Activated CD4-positive, alpha-beta T cell treated with anti-CD3 and anti-CD28 coated beads for 1 hour (primary cell): ENCODE measurements at places on chromosomes 7 and 10.

DNA sequence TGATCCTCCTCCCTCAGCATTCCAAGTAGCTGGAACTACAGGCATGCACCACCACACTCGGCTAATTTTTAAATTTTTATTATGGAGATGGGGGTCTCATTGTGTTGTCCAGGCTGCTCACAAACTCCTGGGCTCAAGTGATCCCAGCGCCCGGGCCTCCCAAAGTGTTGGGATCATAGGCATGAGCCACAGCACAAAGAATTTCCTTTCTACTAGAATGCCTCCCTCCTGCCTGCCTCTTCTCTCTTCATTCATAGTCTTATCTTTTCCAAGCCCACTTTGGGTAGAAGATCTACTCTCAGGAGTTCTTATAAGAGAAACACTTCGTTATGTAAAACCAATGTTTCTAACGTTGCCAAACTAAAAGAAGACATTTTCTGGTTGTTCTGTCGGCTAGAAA, 144.1 kb downstream of the LRRC4 start:
- DNase-seq: no peak

GRCh38 chr7:23346316-23346715, 47.2 kb downstream of the MALSU1 start:
- DNase-seq: no peak

DNA sequence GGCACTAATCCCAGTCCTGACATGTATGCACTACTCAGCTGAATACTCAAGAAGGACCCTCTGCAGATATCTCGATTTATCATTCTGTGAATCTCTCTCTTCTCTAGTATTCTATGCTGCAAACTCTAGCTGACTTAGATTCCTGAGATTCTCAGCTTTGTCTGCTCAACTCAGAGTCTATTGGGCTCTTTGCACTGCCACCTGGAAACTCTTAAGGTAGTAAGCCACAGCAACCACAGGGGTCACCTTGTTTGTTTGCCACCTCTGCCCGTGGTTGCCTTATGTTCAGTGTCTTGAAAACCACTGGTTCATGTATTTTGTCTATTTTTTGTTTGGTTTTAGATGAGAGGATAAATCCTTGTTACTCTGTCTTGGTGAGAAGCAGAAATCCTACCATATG, 72.9 kb downstream of the SP8 start:
- DNase-seq: no peak

GRCh38 chr7:149471289-149471953, 10.6 kb upstream of the ZNF777 start:
- DNase-seq: no peak

GRCh38 chr7:13953368-13953767, 36.1 kb downstream of the ETV1 start:
- DNase-seq: no peak

DNA sequence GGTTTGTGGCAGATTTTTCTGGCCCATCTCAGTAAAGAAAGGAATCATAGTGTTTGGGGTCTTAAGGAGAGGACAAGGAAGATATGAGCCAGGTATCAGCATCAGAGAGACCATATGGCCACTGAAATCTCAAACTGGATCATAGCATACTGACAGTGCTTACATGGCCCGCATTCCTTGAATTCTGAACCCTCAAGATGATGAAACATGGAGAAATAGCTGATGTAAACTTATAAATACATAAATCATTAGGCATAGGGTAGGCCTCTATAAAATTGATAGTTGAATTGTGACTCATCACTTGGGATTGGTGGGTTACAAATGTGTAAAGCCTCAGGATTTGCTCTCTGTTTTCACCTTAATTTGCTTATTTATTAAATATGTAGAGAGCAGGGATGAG, 688.5 kb downstream of the CNTNAP2 start:
- no peak for DNase-seq

GRCh38 chr10:113108194-113108835, 158.3 kb downstream of the TCF7L2 start:
- DNase-seq: no peak

GRCh38 chr7:13016036-13016581, 328.7 kb downstream of the ARL4A start:
- DNase-seq: no peak

DNA sequence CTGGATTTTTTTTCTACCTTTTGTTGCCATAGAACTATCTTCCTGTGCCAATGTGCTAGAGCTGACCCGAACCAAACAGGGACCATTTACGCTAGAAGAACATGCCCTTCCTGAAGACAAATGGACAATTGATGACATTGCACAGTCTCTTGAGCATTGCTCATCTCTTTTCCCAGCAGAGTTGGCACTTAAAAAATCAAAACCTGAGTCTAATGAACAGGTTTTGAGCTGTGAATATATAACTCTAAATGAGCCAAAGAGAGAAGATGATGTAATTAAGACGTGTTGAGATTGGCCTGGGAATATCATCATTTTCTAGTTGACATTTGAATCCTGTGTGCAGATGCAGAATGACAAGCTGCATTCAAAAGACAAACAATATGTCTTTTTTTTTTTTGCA, 37.1 kb downstream of the TRUB1 start:
- DNase-seq: no peak

DNA sequence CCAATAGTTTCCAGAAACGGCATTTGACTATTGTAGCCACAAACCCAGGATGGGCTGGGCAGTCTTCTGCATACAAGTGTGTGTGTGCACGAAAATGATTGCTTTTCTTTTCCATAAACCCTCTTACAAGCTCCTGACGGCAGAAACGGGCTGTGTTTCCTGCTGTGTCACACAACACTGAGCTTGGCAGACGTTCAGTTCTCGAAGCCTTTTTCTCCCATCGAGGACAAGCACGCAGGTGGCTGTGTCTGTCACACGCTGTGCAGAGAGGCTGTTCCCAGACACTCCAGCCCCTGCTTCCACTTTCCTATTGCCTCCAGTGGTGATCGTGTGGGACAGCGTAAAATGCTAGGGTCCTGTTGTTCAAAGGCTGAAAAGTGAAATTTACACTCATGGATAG, 32.1 kb downstream of the RBAK start:
- no peak for DNase-seq

DNA sequence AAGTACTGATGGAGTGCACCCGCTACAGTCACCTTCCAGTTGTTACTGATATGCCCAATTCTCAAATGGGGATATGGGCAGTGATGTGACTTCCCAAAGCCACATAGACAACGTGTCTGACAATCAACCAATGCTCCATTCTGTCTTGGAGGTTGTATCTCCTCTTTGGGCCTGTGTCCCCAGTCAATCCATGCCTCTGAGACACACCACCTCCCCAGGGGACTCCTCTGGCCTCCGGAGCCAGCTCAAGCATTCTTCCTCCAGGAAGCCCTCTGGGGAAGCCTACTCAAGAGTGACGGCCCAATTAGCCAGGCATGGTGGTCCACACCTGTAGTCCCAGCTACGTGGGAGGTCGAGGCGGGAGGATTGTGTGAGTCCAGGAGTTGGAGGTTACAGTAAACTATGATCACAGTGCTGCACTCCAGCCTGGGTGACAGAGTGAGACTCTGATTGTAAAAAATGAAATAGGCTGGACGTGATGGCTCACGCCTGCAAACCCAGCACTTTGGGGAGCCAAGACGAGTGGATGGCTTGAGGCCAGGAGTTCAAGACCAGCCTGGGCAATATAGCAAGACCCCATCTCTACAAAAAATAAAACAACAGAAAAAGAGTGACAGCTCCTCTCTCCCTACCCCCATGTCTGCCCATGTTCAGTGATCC, 99.5 kb upstream of the TNRC18 start:
- DNase-seq: peak; percentile 57

DNA sequence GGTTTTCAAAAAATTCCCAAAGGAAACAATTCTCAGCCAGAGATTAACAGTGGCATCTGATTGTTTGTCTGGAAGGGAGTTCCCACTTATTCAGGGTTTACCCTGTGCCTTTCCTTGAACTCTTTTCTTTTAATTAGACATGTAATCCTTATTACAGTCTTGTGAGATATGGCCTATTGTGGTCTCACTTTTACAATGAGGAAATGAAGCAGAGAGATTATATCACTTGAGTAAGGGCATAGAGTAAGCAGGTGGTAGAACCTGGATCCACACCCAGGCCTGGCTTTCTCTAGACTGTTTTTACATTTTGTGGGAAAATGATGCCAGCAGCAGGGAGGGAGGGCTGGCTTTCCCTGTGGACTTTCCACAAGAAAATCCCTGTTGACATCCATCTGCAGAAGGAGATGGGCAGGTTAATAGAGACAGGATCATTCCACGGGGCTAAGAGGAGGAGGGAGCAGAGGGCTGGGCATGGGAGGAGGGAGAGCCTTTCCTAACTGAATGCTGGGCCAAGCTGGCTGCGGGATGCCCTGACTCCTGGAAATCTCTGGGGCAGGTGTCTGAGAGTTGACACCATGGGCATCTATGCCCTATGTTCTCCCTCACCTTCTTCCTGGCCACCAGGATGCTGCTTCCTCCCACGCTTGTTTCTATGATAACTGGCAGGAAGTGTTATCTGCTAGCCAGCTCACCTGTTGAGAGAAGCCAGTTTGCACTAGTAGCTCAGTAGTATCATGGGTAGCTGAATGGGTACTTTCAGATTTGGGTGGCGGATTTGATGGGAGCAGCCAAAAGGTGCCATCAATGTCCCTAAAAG, 28.7 kb upstream of the ARHGAP22 start:
- no peak for DNase-seq

DNA sequence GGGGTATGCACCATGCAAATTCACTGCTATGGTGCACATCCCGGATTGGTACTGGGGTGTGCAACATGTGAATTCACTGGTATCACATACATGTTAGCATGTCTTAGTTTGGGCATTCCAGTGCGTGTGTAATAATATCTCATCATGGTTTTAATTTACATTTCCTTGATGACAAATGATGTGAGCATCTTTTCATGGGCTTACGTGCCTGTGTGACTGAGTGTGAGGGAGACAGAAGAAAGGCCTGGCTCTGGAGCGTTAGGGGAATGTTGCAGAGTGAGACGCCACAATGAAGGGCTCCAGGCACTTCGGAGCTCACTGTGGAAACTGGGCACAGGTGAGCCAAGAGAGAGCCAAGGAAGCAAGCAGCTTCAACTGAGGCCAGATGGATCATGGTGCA, 162.6 kb downstream of the UBE2H start:
- DNase-seq: no peak

DNA sequence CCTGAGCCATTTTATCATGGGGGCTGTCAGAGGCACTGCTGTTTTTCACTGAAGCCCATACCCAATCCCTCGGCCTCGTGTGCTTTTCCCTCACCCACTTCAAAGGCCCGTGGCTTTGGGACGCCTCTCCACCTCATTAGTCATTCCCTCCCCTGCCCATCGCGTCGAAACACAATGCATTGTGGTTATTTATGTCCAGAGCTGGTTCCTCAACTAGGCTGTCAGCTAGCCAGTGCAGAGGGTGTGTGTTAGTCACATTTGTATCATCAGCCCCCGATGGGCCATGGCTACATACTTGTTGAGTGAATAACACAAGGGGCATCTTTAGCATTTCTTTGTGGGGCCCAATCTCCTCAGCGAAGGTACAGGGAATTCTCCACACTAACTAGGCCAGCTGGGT, 3.8 kb upstream of the CRCP start:
- no peak for DNase-seq

DNA sequence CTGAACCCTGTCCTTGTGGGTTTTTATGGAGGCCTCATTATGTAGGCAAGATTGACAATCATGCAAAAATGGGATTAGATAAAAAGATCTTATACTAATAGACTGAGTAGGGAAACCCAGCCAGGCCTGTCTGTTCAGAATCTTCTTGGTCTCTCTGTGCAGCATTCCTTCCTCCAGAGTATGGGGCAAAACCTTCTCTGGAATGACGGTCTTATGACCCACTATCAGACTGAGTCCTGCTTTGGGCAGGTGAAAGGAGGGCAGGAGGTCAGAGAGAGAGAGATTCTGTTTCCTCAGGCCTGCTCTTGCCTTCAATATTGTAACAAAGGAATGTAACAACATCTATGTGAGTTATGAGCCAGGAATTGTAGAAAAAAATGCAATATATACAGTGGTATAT, 182.6 kb downstream of the DNAJC1 start:
- DNase-seq: no peak

- no peak for DNase-seq
Observed at GRCh38 chr10:48772059-48772458, 87.4 kb downstream of the WDFY4 start.

DNA sequence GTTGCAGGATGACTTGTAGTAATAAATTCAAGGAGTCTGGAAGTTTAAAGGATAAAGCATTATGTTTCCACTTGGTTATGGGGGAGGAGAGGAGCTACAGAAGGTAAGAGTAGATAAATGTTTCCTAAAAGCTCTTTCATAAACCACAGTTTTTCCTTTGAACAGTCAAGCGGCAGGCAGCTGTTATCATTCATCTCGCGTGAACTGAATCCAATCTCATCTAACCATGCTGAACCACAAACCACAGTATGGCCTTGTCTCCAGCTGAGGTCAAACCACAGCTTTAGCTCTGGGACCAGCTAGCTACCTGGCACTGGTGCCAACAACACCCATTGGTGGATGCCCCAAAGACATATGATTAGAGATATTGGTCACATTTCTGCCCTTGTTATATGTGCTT, 63.3 kb downstream of the NOC3L start:
- no peak for DNase-seq

GRCh38 chr10:132266594-132267161, 41.1 kb downstream of the STK32C start:
- DNase-seq: no peak

DNA sequence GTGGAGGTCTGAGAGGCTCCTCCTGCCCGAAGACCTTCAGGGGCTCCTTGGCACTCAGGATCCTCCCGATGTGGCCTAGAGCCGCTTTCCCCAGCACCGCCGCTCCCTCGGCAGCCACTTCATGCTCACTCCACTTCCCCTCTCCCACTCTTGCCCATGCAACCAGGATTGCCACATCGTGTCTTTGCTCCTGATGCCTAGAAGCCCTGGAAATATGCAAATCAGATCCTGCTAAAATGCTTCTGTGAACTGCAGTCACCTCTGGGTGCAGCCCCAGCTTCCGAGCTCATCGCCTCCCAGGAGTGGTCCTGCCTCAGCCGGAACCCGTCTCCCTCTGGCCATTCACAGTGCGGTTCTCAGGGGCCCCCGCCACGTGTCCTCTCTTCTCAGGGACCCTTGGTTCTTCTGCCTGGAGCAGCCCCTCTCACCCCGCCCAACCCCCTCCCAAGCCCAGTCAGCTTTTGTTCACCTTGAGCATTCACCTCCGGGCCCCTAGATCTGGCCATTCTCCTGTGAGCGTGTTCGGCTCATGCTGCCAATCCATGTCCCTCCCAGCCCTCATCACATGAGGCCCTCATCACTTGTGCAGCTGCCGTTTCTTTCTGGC, 175.5 kb downstream of the ADARB2 start:
- no peak for DNase-seq

- no peak for DNase-seq
Observed at GRCh38 chr10:130220251-130221185, 84.3 kb downstream of the GLRX3 start.

DNA sequence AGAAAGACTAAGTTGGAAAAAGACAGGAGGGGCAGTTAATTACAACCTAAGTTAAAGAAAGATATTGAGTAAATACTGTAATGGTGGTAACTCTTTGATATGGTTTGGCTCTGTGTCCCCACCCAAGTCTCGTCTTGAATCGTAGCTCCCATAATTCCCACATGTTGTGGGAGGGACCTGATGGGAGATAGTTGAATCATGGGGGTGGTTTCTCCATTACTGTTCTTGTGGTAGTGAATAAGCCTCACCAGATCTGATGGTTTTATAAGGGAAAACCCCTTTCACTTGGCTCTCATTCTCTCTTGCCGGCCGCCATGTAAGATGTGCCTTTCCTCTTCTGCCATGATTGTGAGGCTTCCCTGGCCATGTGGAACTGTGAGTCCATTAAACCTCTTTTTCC, 143.8 kb downstream of the GRK5 start:
- no peak for DNase-seq
